ENCODE measurements at places on chromosomes 12 and 14.

- DNase-seq = no peak
Measured at GRCh38 chr12:132146098-132146497, 1.8 kb downstream of the NOC4L start.

DNA sequence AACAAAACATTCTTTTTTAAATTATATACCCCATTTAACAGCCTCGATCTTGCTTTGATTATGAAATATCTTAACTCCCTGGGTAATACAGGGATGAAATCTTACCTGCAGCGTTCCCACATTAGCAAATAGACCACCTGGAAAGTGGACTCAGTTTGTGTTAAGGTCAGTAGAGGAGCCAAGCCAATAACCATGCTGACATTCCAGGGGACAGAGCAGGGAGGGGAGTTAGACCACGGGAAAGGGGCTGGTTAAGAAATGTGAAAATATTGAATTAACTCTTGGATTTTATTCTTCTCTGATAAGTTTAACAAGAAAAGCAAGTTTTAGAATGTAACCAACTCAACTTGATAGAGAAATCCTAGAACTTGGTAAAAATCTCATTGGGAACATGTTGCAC, 144.9 kb upstream of the CLEC14A start:
- DNase-seq = no peak

DNA sequence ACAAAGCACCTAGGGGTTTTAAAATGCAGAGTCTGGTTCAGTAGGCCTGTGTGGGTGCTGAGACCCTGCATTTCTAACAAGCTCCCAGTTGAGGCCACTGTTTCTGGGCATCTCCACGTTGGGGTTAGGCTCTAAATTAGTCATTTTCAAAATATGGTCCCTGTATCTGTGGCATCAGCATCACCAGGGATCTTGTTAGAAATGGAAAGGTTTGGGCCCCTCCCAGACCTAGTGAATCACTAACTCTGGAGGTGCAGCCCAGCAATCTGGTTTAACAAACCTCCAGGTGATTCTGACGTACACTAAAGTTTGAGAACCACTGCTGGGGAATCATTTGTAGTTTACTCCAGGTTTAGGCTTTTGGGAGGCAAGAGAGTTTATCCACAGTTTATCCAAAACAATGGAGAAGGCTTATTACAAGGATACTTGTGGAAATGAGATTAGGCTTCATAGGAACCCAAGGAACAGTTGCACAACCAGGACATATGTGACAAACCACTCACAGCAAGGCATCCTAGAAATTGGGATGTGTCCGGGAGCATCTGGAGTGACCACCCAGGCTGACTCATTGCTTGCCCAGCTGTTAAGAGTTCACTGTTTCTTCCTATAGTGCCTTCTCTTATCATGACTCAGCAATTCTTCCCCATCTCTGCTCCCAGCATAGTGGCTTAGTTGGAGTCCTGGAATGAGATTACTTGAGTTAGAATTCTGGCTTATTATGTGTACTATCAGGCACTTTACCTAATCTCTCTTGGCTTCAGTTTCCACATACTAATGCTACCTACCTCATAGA, 71.6 kb upstream of the STXBP6 start:
- DNase-seq = no peak

DNA sequence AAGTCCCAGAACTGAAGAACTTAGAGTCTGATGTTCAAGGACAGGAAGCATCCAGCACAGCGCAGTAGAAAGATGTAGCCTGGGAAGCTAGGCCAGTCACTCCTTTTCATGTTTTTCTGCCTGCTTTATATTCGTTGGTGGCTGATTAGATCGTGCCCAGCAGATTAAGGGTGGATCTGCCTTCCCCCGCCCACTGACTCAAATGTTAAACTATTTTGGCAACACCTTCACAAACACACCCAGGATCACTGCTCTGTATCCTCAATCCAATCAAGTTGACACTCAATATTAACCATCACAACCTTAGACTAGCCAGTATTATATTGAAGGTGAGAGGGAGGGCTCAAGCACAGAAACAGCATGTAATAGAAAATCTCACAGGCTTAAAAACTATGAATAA, 222.9 kb downstream of the C12orf50 start:
- DNase-seq = no peak

DNA sequence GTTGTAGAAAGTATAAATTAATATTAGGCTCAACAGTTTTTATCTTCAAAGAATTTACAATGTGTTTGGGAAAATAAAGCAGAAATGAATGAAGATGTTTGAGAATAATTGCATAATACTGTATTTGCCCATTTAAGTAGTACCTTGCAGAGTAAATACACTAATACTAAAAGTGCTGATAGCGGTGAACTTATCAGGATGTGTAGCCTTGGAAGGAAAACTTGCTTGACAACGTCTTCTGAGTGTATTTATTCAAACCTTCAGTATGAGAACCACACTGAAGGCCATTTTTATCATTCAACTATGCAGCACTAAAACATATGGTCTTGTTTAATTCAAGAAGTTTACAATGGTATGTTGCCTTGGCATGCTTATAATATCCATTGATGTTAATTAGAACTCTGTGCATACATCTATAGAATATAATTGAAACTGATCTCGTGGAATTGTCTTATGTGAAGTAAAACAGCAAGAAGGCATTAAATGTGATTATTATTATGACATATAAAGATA, 41.3 kb downstream of the MSRB3 start:
- DNase-seq = no peak

All from GM12892 (cell line).